ENCODE measurements at places on chromosomes 2 and 18.

DNA sequence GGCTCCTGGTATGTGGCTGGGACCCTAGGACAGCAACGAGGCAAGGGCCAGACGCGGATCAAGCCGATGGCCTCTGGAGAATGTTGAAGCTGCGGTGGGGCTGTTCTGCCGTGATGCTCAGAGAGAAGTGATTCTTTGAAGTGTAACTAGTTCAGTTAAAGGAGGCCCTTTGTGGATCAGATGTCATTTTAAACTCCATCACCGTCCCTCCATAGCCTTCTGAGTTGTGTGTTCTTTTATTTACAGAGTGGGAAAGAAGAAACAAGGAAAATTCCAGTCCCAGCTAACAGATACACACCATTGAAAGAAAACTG is 403 bp downstream of the PNO1 start:
- no peak for DNase-seq

DNA sequence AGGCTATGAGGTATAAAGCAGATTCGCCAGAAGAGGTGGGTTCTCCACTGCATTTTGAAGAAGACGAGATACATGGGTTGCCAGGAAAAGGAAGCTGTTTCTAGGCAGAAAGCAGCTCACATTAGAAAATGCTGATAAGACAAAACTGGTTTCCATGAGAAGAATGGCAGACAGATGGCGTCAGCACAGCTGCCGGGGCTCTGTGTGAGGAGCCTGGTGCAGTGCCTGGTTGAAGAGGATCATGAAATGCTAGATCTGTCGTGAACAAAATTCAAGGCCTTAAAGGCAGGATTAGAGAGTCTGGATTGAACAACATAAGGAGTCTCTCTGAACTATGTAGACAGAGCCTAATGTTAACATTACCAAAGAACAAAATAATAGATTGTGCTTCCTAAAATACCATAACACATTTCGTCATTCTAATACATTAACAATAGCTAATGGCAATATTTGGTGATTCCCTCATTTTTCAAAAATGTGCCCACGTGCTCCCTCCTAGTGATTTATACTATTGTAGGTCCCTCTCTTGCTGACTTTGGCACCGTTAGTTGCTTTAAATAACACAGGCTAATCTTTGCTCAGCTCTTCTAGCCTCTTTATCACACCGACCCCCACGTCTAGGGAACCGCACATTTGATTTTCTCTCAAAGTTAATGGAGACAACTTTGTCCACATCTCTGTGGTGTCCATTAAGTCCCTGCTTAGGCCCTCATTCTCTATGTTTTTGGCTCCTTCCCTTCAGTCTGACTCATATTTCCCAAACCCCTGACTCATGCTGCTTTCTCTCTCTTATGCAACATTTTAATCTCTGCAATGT is 38.2 kb downstream of the EFEMP1 start:
- no peak for DNase-seq

- no peak for DNase-seq
Measured at GRCh38 chr2:134401789-134402188, 147.9 kb downstream of the MGAT5 start.

GRCh38 chr2:105397953-105398335 is 907 bp downstream of the FHL2 start:
- no peak for DNase-seq

DNA sequence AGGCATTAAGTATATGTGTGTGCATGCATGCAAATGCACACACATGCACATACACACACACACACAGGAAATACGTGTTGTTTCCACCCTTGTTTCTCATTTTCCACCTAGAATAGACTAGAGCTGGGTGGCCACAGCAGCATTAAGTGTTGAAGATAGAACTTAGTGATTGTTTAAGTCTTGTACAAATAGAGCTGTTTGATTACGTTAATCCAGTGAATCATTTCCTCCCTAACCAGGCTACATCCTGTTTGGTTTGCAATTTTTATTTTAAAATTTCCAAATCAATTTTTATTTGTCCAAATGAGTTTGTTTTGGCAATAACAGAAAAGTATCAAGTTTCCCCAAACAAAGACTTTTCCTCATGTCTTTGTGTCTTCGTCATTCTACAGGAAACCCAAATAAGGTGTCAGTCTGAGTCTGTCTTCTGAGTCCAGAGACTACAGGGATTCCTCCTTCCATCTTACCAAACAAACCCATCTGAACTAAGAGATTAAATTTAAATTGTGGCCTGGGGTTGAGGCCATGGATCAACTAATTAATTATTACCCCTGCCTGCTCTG is 74.6 kb upstream of the GALNT5 start:
- no peak for DNase-seq

DNA sequence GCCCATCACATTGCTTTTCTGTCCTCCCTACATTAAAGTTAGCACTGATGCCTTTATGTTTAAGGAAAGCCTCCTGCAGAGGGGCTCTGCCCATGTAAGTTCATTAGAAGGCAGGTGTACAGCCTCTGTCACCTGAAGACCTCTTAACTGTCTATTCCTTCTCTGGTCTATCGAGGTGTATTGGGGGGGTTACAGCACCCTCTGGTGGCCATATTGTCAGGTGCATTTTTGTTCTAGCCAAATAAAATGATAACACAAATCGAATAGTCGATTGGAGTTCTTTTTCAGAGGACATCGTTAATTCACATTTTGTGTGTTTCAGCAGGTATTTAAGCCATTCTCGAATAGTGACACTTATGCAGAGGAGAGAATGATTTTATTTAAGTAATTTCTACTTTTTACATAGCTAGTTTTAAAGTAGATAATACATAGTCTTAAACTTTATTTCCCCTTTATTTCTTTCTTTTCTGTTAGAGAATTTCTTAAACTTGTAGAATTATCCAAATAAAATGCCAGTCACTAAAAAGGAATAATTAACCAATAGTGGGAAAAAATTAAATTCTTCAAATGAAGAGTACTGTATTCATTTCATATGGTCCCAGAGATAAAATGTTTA is 136.8 kb downstream of the NEDD4L start:
- no peak for DNase-seq

DNA sequence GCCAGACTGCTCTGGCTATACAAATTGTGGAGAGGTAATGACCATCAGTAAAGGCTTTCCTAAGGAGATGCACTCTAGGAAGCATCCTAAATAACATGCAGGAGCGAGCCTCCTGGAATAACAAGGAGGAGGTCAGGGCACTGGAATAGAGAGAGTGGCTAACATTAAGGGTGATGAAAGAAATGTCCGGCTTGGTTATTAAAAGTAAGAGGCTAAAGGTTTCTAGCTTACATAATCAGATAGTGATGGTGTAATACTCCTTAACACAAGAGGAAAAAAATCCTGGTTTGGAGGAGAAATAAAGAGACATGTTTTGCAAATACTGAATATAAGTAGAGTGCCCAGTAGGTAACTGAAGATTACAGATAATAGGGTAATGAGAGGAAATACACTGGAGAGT is 365.7 kb downstream of the ZEB2 start:
- no peak for DNase-seq

GRCh38 chr2:48112911-48113680 is 206.8 kb upstream of the FBXO11 start:
- peak; percentile 84 for DNase-seq
